GM03348 (cell line): ENCODE measurements at places on chromosomes 13 and 19.

DNA sequence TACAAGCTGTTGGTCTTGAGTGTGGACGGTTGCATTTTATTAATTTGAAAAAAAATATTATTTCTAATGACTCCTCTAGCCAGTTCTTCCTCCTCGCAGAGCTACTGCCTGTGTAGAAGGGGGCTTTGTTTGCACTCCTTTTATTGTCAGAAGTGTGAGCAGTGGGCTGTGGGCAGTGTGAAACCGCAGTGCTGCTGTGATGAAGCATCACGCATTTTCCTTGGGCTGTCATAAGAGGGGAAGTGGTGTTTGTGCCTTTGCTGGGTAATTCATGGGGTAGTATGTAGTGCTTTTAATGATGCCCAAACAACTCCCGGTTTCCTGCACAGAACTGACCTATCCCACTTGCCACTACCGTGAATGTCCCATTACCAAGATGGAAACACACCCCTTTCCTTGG, 357.3 kb downstream of the ZNF536 start:
- no peak for DNase-seq

DNA sequence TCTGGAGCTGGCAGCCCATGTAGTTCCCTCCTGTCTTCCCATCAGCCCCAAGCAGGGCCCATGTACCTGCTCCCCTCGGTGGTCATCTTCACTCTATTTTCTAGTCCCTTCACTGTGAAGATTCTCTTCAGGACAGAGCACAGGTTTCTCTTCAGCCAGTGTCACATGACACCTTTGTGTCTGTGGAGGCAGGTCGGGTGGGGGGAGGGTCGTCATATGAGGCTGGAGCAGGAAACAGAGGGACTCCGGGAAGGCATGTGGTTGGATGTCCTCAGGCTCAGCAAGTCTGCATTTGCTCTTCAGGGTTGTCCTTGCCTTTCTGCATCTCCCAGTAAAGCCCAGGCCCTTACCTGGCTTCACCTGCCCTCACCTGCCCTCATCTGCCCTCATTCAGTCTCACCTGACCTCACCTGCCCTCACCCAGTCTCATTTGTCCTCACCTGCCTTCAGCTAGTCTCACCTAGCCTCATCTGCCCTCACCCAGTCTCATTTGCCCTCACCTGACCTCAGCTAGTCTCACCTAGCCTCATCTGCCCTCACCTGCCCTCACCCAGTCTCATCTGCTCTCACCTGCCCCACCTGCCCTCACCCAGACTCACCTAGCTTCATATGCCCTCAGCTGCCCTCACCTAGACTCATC, 120.3 kb downstream of the ZDHHC20 start:
- DNase-seq, result no peak

- DNase-seq, result no peak
Observed at GRCh38 chr13:25330541-25330940, 29.1 kb downstream of the NUP58 start.

DNA sequence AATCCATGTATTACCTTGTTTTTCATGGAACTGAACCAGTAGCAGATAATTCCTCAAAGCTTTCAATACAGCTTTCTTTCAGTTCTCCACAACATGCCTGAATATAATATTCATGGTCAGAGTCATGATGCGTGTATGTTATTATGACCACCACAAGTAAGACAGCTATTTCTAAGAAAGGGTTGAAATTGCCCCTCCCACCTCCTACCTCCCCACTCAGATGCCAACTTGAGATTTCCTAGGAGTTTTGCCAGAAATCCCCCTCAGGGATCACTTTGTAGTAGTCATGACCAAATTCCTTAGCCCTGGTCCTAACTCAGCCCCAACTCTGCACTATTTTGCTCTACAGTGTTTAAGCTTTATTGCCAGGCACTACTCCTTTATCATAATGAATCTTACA, 69.9 kb upstream of the RAP2A start:
- no peak for DNase-seq

DNA sequence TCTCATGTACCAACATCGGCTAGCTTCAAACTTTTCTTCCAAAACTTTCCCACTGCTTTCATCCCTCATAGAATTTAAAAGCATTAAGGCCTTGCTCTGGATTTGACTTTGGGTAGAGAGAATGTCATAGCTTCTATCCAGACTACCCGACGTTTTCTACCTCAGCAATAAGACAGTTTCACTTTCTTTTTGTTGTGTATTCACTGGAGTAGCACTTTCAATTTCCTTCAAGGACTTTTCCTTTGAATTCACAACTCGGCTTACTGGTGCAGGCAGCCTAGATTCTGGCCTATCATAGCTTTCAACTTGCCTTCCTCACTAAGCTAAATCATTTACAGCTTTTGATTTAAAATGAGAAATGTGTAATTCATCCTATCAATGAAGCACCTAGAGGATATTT, 420.4 kb upstream of the GPC6 start:
- DNase-seq, result no peak

- DNase-seq, result no peak
Observed at GRCh38 chr13:50842251-50842989, 1.1 kb downstream of the DLEU7 start.
